CD4-positive, alpha-beta T cell treated with Interleukin-12 subunit alpha and Interleukin-12 subunit beta, for 1 hour (primary cell): ENCODE measurements at places on chromosomes 4 and X.

DNA sequence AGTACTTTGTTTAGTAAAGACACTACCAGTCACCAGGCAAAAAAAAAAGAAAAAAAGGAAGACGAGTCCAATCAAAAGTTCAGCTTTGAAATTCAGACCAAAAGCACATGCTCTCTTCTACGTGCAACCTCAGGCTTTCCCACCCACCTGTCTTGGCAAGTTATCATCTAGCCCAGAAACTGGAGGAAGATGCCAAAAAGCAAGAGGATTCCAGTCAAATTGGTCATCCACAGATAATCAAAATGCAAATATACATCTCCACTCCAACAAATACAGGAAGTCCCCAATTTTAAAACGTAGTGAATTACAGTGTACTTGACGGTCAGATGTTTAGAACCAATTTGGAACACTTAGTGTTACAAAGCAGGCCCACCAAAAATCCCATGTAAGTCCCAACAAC, 96.5 kb downstream of the PALLD start:
- DNase-seq: no peak

- DNase-seq: no peak
These were observed 620.8 kb upstream of the ADGRL3 start for GRCh38 chr4:60579335-60579734.

GRCh38 chrX:65480960-65481359, 53.6 kb downstream of the LAS1L start:
- no peak for DNase-seq

GRCh38 chrX:36963069-36963808, 44.9 kb upstream of the FAM47C start:
- no peak for DNase-seq

GRCh38 chr4:108560616-108561015, 59.8 kb upstream of the RPL34 start:
- DNase-seq: no peak

DNA sequence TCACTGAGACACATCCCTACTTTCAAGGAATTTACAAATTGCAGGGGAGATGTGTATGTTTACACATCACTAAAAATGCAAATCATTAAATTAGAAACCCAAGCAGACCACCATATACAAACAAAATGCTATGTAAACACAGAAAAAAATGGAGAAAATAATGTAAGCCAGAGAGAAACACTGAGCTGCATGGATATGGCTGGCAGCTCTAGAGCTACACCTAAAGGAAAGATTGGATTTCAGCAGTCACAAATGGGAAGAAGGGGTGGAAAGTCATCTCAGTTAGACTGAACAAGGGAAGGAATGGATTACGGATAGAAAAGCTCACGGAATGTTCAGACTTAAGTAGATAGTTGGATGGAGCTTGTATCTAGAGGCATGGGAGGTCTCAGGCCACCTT, 186.3 kb downstream of the MOSPD2 start:
- no peak for DNase-seq

- no peak for DNase-seq
These were observed 4.2 kb upstream of the TMEM154 start for GRCh38 chr4:152684007-152684406.

GRCh38 chr4:186765138-186765537, 41.5 kb upstream of the FAT1 start:
- DNase-seq: no peak

DNA sequence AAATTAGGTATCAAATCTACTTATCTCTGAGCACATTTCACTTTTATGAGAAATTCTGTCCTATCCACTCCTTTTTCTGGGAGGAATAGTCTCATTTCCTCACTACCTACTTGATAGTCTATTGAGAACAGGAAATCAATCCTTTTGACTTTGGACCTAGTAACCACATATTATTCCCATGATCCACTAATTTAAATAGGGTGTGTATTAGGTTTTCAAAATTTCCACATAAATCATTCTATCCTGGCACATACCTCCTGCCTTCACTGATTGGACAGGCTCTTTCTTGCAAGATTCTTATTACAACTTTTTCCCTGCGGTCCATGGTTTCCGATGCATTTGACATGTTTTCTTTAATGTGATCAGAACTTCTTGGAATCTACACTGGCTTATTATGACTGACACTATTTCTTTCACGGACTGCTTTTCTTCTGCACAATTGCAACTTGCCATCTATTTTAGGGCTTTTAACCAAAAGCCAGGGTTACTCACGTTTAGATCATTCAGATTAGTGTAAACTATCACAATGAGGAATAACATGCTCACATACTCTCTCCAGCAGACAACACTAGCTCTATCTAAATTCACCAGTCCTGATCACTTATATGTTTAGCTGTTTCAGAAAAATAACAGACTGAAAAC, 419.9 kb upstream of the SLIT2 start:
- DNase-seq: no peak

DNA sequence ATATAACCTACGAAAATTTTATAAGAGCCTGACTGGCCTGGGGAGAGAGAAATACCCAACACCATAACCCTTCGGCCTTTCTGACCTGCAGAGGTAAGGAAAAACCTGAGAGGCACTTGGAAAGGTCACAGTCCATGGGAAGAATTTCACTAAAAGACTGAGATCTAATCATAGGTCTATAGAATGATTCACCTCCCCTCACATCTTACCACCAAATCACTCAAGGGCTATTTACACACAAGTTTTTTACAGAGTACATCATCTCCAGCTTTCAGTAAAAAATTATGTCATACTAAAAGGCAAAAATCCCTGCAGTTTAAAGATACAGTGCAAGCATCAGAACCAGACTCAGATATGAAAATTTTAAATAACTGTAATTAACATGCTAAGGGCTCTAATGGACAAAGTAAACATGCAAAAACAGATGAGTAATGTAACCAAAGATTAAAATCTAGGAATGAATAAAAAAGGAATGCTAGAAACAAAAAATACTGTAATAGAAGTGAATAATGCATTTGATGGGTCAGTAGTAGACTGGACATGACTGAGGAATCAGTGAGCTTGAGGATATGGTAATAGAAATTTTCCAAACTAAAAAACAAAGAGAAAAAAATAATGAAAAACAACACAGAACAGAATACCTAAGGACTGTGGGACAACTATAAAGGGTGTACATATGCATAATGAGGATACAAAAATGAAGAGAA, 32.1 kb upstream of the SLC16A2 start:
- DNase-seq: no peak

DNA sequence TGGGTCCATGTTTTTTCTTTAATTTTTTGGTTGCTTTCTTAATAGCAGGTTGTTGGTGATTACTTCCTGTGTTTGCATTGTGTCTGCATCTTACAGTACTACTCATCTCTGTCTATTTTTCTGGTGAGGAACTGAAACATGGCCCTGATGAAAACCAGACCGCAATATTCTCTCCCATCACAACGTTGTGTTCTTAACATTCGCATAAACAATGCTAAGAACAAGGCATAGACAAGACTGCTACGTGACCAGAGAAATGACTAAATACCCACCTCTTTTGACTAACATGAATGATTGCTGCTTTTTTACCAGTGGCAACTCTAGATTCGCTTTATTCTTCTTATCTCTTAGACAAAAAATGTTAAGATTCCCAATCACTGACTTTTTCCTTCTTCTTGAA, 179.1 kb downstream of the GC start:
- no peak for DNase-seq

GRCh38 chr4:19438233-19438632, 813.5 kb upstream of the SLIT2 start:
- DNase-seq: no peak

GRCh38 chr4:11598591-11598990, 169.9 kb upstream of the HS3ST1 start:
- no peak for DNase-seq

GRCh38 chr4:107999932-108000539, 10.3 kb downstream of the HADH start:
- no peak for DNase-seq

DNA sequence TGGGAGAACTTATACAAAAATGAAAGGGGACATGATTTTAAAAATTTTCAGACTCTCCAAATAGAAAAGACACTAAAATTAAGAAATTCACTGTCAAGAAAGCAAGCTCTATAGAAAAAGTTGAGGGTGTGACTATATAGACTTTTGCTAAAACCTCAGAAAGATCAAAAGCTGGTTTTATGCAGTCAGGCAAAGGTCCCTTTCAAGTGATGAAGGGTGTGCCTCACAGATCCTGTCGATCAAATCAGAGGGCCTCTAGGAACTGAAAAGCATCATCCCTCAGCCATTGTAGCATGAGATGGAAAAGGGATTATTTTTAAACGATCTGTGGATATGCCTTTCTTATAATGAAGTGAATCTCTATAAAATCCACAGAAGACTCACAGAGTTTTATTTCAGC, 116.5 kb downstream of the FAM13A start:
- peak; percentile 40 for DNase-seq

DNA sequence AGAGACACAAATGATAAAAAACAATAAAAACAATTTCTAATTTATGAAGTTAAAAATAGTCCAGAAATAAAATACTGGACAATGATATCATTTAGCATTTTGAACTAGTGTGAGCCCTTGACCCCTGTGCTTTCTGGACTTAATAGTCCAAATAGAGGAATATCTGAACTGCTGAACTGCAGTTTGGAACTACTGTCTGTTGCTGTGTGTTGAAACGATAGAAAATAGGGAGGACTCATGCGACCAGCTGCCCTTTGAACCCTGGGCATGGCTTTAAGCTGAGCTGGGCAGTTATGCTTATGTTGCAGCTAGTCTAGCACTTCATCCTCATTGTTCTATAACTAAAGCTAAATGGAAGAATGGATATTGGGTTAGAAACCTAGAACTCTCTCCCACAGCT, 99.5 kb downstream of the FMR1NB start:
- no peak for DNase-seq

DNA sequence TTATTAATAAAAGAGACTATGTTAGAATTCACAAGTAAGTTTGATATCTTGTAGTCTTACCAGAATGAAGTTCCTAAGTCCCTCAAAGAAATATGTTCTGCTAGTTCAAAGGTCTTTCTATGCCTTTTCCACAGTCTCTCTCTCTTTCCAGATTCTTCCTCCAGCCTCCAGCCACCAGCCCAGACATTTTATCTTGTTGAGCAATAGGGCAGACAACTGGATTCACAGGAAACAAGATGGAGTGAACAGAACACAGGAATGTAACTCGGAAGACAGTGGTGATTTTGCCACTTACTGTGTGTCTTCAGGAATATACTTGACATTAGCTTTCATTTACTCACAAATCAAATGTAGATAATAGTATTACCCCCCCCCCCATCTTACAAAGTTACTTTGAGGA, 17.1 kb upstream of the CPEB2 start:
- no peak for DNase-seq

- DNase-seq: peak; percentile 48
These were observed 2.5 kb upstream of the USP27X start for GRCh38 chrX:49876750-49877149.

DNA sequence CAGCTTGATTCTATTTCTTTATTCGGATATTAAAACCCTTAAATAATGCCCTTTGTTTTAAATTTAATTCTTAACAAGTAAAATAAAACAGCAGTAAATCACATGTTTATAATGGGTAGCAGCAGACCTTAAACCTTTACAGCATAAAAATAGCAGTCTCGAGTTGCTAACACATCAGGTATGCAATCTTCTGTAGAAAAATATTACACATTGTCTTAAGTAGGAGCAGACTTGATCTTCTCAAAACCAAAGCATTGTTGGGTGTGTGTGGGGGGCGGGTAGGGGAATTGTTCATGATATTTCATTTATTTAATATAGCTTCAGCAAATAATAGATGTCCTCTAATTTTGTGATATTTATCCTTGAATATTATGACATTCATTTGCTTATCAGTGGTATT, 331.4 kb downstream of the PCDH7 start:
- no peak for DNase-seq

DNA sequence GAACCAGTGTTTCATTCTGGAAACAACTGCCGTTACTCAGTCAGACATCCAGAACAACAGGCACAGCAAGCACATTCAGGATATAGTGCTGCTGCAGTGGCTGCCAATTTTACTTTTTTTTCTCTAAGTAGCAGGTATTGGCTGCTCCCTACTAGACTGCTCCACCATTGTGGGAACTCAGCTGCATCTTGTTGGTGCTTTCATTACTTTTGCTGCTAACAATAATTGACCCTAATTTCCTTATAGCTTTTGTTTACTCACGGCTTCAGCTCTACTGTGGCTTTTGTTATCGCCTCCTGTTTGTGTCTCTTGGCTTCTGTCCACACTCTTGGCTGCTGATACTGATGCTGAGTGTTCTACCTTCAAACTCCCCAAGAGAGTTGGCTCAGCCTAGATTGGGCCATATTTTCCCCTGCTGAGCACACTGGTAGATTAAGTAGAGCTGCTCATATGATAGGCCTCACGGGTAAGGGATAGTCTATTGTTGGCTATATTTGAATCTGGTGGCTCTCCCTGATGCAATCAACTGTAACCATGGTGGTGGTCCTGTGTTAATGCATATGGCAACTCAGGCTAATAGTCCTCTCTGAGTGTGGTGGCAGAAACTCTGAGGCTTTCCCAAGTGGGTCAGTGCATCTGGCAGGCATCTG, 44.5 kb upstream of the IL2 start:
- no peak for DNase-seq

- no peak for DNase-seq
These were observed 256.8 kb downstream of the FSTL5 start for GRCh38 chr4:161906836-161907589.

GRCh38 chr4:20249333-20249732, 2.4 kb upstream of the SLIT2 start:
- DNase-seq: no peak
